ENCODE measurements at places on chromosomes 12 and 14. TPM values are rescaled to one million over a fixed set of nuclear protein-coding genes. Genes with fewer than 3 reads are reported as not detected.

- no peak for ATAC-seq
Observed at GRCh38 chr14:100542619-100543205, 44.5 kb downstream of the BEGAIN start.

GRCh38 chr14:95192311-95192710 is 35.0 kb upstream of the DICER1 start:
- ATAC-seq, result no peak

DNA sequence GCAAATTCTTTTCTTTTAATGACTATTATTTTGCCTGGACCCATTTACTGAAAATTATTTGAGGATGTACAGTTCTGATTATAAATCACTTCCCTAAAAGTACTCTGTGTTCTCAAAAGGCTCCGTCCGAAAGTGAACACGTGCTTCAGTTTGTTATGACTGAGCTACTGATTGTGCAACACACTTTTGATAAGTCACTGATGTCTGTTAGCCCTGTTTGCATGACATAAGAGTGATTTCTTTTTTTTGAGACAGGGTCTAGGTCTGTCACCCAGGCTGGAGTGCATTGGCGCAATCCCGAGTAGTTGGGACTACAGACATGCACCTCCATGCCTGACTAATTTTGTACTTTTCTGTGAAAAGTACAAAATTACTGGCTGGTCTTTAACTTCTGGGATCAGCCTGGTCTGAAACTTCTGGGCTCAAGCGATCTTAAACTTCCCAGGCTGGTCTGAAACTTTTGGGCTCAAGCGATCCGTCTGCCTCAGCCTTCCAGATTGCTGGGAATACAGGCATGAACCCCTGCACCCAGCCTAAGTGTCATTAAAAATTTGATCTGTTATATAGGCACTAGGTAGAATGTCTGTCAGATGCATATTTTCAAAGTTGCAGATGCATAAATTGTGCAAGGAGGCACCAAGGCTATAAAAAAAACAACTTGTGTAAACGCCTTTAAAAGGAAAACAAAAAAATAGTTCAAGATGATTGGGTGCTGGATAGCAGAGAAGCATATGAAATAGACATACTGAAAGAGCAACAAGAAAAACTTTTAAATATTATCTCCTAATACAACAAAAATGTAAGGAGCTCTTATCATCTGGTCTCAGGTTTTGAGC is 111.5 kb downstream of the SRGAP1 start:
- peak; percentile 26 for ATAC-seq

GRCh38 chr14:102501751-102502315 is 7.7 kb downstream of the ANKRD9 start:
- ATAC-seq, result no peak

DNA sequence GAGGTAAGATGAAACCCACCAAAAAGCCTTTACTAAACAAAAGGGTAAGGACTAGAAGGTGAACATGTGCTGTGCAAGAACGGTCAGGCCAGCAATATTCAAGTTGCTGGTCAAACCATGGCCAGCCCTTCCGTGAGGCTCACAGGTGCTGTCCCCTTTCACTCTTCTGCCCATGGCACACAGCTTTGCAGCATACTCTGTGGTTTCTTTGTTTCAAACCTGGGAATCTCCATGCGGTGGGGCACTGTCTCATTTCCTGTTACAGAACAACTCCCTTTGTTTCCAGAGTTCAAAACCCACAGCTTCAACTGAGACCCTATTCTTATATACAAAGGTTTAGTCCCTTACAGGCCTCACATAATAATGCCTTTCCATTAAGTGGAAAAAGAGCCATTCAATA is 1.7 kb upstream of the OVCH1 start:
- no peak for ATAC-seq

- ATAC-seq, result no peak
Observed at GRCh38 chr14:68257969-68258368, 438.4 kb downstream of the RAD51B start.

GRCh38 chr12:4356041-4356327 is 23.5 kb downstream of the FGF23 start:
- ATAC-seq, result peak; percentile 36

GRCh38 chr12:7241404-7242005 is 52.0 kb downstream of the PEX5 start:
- ATAC-seq, result no peak

DNA sequence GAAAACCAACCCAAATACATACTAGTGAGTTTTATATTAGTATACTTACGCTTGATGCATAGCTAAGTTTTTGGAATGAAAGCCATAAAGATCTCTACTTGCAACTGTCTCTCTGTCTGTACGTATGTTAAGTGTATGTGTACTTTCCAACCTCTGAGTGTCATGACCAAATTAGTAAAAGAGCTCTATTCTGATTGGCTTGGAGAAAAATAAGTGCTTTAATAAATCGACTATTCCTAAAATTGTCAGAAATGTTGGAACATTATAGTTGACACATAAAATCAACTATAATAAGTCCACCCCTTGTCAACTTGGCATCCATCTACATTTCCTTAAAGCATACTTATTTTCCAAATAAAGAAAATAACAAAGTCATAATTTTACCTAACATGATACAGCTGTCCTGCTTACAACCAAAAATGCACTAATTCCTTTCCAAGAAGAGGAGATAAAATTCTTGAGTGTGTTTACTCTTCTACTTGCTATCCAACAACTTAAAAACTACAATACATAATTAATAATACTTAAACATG is 507.4 kb upstream of the ATP2B1 start:
- ATAC-seq, result no peak

Gene MGST1
- total RNA-seq, result 145 TPM

Gene MYF6
- total RNA-seq, result not detected

- no peak for ATAC-seq
Observed at GRCh38 chr14:86057018-86057667, 527.2 kb downstream of the FLRT2 start.

Gene KRT78
- total RNA-seq, result 291 TPM

Gene ABCB9
- 4.9 TPM for total RNA-seq

GRCh38 chr14:57960946-57961785 is 95.3 kb upstream of the SLC35F4 start:
- ATAC-seq, result no peak

Gene GRIP1
- 20.1 TPM for total RNA-seq

DNA sequence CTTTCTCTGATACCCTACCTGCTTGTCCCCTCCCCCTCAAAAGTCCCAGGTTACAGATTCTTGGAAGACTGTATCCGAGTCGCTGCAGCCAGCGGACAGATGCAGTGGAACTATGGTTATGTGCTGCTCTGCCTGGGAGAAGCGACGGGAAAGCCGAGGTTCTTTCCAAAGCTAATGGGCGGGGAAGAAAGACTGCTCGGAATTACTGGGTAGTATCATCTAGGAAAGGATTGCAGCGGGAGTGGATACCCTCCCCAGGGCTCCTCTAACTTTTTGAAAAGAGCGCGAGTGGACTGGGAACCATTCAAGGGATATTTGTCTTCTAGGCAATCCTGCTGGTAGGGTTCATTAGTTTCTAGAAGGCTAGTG is 1.4 kb downstream of the PTHLH start:
- no peak for ATAC-seq

Gene RIMBP2
- 2.3 TPM for total RNA-seq

Gene RNF41
- 26.9 TPM for total RNA-seq

Gene TSPAN8
- total RNA-seq, result 0.60 TPM

Gene FGD6
- total RNA-seq, result 10.8 TPM

DNA sequence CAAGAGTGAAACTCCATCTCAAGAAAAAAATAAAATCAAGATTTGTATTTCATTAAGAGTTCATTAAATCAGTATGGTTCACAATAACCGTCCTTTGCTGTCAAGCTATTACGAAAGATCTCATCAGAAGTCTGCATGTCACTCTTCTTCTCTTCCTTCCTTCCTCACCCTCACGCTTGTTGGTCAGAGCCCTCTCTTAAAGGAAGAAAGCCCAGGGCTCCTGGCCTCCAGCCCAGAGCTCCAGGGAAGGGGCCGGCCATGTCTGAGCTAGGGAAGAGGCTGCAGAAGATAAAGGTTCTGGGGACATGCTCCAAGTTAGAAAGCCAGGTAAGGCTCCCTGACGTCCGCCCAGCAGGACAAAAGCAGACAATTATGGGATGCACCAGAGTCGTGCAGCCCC is 43.1 kb upstream of the DLK1 start:
- no peak for ATAC-seq

Gene TEX52
- not detected for total RNA-seq

GRCh38 chr12:130437555-130438242 is 100.0 kb downstream of the PIWIL1 start:
- ATAC-seq, result no peak

Gene KRT2
- not detected for total RNA-seq

- ATAC-seq, result no peak
Observed at GRCh38 chr14:100677152-100677551, 49.5 kb upstream of the DLK1 start.

Gene C12orf56
- total RNA-seq, result 3.3 TPM

DNA sequence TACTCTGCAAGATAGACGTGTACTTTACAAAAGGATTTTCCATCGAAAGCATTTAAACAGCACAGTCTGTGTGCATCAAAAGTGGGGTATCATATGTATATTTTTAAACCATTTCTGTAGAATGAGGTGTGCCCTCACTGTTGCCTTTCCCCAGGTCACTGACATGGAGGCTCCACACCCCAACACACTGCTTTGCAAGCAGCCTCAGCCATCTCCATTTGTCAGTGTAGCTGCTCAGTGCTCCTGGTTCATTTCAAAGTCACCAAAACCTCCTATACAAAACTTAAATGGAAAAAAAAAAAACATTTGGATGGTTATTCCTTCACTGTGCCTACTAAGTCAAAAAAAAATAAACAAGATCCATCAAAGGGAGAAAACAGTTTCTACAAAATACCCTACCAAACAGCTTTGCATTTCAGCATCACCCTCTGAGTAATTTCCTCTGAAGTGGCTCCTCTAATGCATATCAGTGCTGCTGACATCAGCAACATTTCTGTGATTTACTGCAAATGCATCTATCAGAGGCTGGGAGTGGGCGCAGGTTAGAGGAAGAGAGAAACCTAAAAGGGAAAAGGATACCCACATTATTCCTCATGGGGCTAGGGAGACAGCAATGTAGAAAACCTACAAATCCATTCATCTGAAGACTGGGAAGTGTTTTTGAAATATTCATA is 46.0 kb downstream of the KCNK10 start:
- no peak for ATAC-seq

DNA sequence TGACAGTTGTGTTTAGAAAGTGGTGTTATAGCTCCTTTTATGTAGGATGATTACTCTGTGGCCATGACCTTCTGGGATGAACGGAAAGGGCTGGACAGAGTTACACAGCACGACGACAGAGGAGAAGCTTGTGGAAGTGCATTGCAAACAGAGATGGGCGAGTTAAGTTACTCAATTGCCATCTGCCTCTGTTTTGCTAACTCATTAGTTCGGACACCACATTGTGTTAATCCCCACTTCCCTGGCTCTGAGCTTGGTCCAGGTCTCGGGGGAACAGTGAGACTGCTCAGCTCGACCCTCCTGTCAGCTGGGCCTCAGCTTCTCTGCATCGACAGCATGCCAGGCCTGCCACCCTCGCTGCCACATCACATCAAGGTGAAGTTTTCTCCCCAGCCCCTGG is 408.0 kb downstream of the ZFP36L1 start:
- ATAC-seq, result no peak

- ATAC-seq, result no peak
Observed at GRCh38 chr12:112386726-112387125, 4.5 kb upstream of the HECTD4 start.

Gene FAM222A
- 5.4 TPM for total RNA-seq

DNA sequence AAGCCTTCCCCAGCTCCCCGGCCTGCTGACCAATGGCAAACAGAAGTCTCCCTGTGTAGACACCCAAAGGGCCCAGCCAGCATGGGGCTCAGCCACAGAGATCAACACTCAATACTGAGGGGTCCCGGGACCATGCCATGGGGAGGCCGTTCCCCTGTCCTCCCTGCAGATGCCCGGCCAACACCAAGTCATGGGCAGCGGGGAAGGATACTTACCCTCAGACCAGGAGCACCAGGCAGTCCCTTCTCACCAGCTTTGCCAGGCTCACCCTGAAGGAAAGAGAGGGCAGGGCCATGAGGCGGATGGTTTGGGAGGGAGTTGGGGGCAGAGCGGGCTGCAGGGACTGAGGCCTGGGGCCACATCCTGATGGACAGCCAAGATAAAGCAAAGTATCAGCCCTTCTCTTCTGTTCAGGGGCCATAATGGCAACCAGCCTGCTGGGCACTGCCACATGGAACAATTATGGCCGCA is 19.9 kb downstream of the COL2A1 start:
- ATAC-seq, result no peak

DNA sequence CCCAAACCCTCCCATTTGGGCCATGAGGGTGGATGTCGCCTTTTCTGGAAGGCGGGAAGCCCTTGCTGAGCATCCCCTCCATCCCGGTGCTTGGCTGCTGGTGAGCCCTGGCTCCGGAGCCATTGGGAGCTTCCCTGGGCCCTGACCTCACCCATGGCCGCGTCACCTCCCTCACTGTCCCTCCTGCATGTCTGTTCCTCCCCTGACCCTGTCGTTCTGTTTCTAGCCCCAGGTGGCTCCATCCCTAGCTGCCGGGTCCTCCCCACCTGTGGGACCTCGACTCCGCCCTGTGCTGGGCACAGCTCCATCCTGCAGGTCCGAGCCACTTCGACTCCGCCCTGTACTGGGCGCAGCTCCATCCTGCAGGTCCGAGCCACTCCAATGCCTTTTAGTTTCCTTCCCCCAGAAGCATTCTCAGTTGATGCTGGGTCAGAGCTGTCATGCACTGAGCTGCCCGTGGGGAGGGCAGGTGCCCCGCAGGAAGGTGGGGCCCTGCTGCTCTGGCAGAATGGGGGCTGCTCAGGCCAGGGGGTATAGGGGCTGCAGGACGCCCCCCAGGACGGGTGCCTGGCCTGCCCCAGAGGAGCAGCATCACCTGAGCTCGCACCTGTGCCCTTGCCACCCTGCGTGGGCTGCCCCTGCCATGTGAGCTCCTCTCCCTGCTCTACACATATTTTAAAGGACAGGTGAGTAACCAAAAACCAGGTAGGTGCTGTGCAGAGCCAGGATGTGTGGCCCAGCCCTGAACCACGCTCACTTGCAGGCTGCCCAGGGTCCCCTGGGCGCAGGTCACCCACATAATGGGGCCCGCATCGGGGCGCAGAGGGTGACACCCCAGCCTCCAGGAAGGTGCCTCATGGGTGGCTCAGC is 19.0 kb downstream of the NOC4L start:
- ATAC-seq, result peak; percentile 9

GRCh38 chr14:39265033-39265432 is 31.3 kb downstream of the MIA2 start:
- peak; percentile 54 for ATAC-seq

- ATAC-seq, result no peak
Observed at GRCh38 chr14:104323551-104324175, 185.3 kb downstream of the KIF26A start.

DNA sequence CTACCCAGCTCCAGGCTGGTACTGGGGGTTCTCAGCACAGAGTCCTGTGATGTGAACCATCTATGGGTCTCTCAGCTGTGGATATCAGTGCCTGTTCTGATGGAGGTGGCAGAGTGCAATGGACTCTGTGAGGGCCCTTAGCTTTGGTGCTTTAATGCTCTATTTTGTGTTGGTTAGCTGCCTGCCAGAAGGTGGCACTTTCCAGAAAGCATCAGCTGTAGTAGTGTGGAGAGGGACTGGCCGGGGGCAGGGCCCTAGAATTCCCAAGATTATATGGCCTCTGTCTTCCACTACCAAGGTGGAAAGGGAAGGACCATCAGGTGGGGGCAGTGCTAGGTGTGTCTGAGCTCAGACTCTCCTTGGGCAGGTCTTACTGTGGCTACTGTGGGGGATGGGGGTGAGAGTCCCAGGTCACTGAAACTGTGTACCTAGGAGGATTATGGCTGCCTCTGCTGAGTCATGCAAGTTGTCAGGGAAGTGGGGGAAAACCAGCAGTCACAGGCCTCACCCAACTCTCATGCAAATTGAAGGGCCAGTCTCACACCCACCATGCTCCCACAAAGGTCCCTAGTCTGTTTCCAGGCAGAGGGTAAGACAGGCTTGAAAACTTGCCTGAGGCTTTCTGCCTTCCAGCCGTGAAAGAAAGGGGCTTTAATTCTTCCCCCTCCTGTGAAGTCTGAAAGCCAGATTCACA is 878.1 kb downstream of the C12orf50 start:
- ATAC-seq, result peak; percentile 80

Measured in esophagus mucosa (tissue), 1 donor.